Stimulated activated naive CD4-positive, alpha-beta T cell treated with Interleukin-2 at 50 U/mL for 16 hours (primary cell): ENCODE measurements at places on chromosomes 7 and 10.

DNA sequence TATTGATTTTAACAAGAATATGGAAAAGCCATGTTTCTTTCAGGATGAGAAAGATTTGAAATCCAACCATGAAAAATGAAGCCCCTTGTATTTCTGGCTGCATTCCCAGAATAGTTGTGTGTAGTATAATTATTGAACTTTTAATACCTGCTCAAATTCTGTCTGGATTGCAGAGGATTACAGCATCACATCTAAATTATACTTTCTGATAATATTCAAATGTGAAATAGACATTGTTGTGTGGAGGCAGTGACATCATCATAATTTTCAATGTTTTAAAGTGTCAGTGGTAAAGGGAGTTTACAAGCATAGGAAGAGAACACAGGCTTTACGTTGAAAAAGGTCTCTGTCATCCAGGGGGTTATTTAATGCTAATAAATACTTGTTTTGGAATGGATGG lies 93.4 kb downstream of the POLL start:
- DNase-seq: no peak

GRCh38 chr10:86100581-86101061 lies 266.0 kb downstream of the GRID1 start:
- DNase-seq: no peak

- no peak for DNase-seq
Measured at GRCh38 chr7:68470836-68471435, 1127.3 kb upstream of the AUTS2 start.

GRCh38 chr7:19020062-19020461 lies 97.4 kb downstream of the TWIST1 start:
- DNase-seq: no peak

DNA sequence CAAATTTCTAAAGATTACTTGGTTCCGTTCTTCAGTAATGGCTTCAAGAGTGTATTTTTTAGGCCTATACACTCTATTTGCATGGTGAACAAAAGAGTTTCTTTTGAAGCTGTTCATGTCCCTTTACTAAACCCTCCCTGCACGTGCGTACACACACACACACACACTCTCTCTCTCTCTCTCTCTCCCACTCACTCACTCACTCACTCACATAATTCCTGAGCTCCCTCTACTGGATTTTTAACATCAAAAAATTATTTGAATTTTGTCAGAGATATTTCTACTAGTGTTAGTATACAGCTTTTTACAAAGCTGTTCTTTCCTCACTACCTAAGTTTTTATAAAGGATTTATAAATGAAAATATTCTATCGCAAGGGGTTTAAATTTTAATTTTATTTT lies 85.9 kb downstream of the UBE3C start:
- DNase-seq: no peak

GRCh38 chr10:59181668-59182067 lies 5.2 kb downstream of the PHYHIPL start:
- no peak for DNase-seq

DNA sequence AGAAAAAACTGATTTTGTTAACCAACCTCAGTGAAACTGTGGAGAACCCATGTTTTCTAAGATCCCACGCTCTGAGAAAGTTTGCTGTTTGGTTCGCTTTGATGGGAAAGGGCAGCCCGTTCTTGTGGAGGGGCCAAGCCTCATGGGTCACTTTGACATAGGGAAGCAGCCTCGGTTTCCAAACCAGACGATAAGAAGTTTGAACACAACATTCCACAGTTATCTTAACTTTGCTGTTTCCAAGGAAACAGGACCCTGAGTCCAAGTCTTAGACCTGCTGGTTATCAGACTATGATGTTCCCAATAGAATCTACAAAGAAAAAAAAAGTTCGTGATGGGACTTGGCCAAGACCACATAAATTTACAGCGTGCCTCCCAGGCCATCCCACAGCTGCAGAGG lies 182.3 kb downstream of the NRP1 start:
- DNase-seq: no peak

GRCh38 chr7:51027935-51028830 lies 245.5 kb upstream of the GRB10 start:
- DNase-seq: no peak

DNA sequence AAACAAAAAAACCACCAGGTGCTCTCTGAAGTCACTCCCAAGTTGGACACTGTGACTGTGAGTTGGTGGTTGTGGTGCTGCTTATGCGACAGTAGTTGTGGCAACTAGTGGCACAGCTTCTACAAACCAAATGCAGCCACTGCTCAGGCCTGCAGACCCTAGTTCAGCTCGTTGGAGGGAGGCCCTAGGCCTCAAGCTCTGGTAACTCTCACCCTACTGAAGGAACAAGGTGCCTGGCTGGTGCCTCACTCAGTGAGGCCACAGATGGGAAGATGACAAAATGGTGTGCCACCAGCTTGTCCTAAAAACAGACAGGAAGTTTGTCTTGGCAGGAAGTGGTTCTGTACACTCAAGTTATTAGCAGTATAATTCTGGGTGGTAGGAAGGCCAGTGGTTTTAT lies 45.3 kb upstream of the RAPGEF5 start:
- DNase-seq: no peak

GRCh38 chr10:119364645-119365600 lies 157.6 kb downstream of the GRK5 start:
- DNase-seq: no peak

- no peak for DNase-seq
Measured at GRCh38 chr10:62638062-62638477, 166.4 kb upstream of the ADO start.

- no peak for DNase-seq
Measured at GRCh38 chr7:90958647-90959046, 305.6 kb upstream of the FZD1 start.

GRCh38 chr7:14432924-14433323 lies 443.5 kb upstream of the ETV1 start:
- DNase-seq: no peak

DNA sequence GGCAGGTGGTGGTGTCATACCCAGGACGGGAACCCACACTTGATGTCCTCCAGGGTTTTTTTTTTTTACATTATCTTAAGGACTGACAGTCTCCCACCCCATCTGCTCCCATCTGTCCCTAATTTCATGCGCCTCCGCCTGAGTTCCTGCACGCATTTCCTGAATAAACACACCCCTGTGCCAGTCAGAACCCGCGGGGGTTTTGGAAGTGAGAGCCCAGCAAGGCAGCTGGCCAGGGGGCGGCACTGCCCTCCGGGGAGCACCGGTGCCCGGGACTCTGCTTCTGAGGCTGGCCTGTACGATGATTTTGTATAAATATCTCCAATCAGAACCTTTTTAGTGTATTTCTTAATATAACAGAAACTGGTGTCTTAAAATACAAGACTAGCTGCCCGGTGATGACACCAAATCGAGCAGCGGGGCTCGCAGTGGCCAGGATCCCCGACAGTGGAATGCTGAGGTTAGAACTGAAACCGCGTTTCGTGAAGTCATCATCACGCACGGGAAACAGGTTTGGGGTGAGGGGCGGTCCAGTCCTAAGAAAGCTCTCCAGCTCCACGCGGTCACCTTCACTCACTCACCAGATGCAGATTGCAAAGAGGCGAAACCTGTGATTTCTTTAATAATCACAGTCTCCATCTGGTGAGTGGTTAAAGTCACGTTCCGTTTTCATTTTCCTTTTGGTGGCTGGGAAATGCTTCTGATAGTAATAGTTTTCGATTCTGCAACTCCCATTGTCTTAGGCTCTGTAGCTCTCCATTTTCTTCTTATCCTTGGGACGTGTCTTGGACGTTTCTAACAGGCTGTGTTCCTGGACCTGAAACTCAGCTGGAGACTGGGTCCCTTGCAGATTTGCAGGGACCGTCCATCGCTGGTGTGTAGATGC lies 19.7 kb downstream of the BNIP3 start:
- no peak for DNase-seq

GRCh38 chr10:63553031-63553430 lies 31.8 kb downstream of the REEP3 start:
- DNase-seq: no peak

- DNase-seq: no peak
Measured at GRCh38 chr10:6309816-6310215, 107.1 kb downstream of the PFKFB3 start.

- DNase-seq: no peak
Measured at GRCh38 chr7:40147371-40148246, 12.8 kb downstream of the SUGCT start.

- DNase-seq: no peak
Measured at GRCh38 chr10:98404571-98405359, 10.2 kb downstream of the PYROXD2 start.

DNA sequence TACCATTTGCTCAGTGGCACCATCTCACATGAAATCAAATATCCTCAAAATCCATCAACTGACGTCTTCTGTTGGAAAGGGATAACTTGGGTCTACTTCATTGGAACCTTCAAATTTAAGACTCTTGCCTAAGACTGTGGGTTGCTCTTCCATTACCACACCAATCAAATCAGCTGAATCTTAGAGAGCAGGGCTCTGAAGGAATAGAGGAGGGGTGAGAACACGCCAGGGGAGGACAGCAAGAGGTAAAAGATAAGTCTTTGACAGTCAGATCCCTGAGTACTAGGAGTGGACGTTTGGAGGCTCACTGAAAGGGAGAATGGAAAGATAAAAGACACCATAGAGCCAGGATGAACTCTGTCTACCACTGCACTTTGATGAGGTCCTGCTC lies 107.5 kb downstream of the CCDC71L start:
- no peak for DNase-seq

GRCh38 chr10:30687698-30688213 lies 58.2 kb upstream of the LYZL2 start:
- peak; percentile 66 for DNase-seq

DNA sequence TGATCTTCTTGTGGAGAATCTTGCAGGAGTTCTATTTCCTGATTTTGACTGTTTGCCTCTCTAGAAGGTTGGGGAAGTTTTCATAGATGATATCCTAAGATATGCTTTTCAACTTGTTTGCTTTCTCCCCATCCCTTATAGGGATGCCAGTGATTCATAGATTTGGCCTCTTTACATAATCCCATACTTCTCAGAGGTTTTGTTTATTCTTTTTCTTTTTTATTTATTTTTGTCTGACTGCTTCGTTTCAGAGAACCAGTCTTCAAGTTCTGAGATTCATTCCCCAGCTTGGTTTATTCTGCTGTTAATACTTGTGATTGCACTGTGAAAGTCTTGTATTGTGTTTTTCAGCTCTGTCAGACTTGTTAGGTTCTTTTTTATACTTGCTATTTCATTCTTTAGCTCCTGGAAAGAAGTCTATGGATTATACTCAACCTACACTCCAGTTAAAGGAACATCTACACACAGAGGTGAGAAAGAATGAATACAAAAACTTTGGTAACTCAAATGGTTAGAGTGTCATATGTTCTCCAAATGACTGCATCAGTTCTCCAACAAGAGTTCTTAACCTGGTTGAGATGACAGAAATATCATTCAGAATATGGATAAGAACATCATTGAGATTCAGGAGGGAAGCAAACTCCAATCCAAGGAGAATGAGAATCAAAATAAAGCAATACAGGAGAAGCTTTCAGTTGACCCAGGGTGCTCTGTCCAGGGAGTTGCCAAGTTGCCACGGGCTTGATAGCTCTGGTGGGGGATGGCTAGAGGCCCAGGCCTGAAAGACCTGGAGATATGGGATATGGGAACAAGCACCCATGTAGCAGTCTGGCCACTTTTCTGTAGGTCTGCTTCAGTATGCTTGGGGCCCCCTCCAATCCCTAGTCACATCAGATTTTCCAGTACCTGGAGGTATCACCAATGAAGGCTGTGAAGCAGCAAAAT lies 150.3 kb downstream of the AHR start:
- no peak for DNase-seq

DNA sequence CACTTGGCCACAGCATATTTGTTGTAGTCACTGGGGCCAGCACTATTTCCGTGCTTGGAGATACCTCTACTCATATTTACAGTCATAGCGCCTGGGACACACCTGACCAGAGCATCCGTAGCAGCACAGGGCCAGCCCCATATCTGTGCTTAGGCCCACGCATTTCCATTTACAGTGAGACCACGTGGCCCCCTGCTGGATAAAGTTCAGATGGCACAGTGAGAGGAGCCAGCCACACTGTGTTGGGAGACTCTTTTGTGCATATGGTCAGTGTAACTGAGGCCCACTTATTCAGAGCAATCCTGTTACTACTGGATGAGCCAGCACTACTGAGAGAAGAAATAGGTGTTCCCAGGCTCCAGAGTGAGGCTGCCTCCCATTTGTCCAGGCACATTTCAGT lies 455.3 kb downstream of the REEP3 start:
- no peak for DNase-seq

- no peak for DNase-seq
Measured at GRCh38 chr7:4272141-4272540, 410.0 kb upstream of the FOXK1 start.

DNA sequence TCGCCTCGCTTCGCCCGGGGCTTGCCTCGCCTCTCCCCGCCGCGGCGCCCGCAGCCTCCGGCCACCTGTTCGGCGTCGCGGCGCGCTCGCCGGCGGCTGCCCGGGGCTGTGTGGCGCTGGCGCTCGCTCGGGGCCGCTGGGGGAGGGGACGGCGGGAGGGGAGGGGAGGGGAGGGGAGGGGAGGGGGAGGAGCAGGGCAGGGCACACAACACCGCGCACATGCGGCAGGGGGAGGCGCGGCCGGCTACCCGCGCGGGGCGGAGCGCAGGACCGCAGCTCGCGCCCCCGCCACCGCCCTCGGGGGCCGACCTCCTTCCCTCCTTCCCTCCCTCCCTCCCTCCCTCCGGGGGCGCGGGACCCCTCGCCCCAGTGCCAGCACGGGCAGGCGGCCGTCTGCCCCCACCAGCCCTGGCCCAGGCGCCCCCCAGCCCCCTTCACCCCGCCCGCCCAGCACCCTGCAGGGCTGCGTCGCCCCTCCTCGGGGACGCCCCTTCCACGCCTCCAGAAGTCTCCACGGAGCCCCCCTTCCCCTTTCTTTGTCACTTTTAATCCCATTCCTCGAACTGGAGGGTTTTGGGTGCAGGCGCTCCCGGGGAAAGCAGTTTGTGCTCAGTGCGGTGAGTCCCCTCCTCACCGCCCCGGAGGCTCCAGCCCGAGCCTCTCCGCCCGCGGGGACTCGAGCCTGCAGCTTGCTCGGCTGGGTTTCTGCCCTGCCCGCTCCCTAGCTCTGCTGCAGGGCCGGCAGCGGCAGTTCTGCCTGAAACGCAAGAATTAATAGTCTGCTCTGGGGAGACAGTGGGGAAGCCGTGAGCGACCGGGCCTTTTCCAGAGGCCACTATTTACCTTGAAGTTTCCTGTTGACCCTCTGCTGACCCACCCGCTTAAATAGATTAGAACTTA lies at the start of gene PARD3:
PARD3 (minus strand) TSS at position 112 of the 900 bp plus-strand sequence. CDS start 301 bp downstream, outside the sequence.
- DNase-seq: no peak

GRCh38 chr7:5248201-5248885 lies 34.4 kb upstream of the SLC29A4 start:
- DNase-seq: no peak

- DNase-seq: no peak
Measured at GRCh38 chr10:43295436-43295835, 28.6 kb upstream of the RASGEF1A start.

GRCh38 chr7:122750389-122750788 lies 47.7 kb upstream of the RNF148 start:
- no peak for DNase-seq

DNA sequence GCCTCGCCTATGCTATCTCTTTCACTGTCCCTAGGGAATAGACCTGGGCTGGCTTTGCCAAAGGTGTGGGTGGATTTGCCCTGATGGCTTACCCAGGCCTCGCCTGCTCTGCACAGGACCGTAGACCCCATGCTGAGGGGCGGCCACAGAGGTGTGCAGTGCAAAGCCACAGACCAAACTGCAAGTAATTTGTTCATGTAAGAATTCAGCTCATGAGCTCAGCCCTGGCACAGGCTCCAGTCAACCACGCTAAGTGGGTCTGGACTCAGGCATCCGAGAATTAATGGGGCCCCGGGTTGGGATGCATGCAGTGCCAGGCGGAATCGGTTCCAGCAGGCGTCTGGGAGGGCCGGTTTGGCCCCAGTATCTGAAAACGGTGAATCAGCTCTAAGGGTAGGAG lies 445.2 kb downstream of the DNAJB6 start:
- DNase-seq: no peak
